ENCODE measurements at places on chromosomes 1 and 21.

- no peak for DNase-seq
Measured at GRCh38 chr1:14954210-14954609, 199.3 kb upstream of the TMEM51 start.

DNA sequence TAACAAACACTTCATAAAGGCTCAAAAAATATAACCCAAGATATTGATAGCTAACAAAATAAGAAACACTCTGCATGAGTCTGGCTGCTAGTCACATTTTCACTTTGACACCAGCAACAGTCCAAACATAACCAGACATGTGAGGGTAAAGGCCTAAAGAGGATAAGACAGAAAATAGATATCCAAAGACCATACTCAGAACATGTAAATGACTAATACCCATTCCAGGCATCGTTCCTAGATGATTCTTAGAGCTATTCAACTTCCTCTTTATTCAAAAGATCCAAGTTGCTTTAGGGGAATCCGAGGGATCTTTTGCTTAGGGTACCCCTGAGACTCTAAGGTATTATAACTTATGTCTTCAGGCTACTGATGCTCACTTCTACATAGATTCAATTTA is 5.1 kb downstream of the COL24A1 start:
- no peak for DNase-seq

DNA sequence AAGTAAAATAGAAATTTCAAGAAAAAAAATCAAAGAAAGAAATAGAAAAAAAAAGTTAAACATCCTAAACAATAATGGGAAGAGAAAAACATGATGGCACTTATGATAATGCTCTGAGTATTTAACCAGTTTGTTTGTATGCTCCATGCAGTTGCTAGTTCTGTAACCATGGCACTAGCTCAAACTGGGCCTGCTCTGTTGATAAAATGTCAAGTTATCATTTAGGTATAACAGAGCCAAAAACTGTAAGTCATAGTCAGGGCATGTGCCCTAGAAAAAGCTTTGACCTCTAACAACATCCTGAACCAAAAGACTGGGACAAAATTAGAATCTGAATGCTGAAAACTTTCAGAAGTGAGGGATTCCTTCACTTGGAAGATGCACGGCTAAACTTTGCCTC is 148.9 kb downstream of the KCNT2 start:
- no peak for DNase-seq

DNA sequence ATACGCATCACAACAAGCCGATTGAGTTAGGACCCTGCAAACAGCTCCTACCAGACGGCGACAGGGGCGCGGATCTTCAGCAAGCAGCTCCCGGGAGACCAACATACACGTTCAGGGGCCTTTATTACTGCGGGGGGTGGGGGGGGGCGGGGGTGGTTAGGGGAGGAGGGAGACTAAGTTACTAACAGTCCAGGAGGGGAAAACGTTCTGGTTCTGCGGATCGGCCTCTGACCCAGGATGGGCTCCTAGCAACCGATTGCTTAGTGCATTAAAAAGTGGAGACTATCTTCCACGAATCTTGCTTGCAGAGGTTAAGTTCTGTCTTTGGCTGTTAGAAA is 162.0 kb downstream of the RUNX1 start:
- no peak for DNase-seq

DNA sequence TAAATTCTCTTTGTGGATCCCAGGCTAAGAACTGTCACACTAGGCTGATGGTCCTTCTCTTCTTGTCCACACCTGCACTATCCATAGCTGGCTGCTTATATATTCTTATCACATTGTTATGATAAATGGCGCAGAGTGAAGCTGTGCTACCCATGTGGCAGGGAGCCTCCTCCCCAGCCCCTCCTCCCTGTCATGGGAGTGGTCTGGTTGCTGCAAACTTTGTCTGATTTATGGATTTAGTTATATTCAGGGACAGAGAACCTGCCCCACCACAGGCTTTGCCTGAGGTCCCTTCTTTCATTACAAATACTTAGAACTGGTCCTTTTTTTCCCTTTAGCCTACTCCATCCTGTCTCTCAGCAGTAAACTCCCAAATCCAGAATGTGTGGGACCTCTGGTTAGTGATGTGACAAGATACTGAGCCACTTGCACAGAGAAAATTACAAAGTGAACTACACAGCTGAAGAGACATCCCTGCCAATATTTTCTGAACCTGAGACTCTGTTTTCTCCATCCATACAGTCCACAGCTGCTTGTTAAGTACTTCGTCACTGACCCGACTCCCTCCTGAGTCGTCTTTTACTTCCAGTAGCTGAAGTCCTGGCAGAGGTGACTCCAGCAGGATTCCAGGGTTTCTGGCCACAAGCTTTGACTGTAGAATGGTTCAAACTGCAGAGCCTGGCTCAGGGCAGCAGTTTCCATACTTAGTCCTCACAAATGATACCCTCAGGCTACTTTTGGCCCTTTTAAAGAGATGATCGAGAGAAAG is 37.6 kb downstream of the PTGFRN start:
- no peak for DNase-seq

DNA sequence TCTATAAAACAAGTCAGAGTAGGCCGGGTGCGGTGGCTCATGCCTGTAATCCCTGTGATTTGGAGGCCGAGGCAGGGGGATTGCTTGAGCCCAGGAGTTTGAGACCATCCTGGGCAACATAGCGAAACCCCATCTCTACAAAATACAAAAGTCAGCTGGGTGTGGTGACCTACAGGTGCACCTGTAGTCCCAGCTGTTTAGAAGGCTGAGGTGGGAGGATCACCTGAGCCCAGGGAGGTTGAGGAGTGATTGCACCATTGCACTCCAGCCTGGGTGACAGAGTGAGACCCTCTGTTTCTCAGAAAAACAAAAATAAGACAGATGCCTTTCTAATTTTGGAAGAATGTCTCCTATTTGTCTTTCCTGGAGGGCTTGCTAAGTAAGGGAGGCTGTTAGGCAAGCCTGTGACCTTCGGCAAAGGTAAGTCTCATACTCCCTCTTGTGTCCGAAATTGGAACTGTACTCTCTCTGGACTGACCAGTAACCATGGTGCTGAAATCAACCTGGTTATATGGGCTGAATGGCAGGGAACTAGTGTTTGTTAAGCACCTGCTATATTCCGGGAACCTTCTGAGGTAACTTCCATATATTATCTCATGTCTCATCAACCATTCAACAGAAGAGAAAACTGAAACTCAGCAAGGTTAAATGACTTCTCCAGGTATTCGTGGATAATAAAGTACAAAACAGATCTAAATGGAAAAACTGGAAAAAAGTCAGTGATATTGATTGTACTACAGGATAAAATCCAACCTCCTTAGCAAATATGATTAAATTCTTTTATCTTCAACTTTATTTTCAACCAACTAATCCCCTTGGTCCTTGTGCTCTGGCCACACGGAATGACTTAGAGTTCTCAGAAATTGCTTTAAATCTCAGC is 11.8 kb upstream of the RAB3B start:
- DNase-seq, result peak; percentile 84

- DNase-seq, result no peak
Measured at GRCh38 chr1:177812144-177812543, 157.7 kb downstream of the SEC16B start.

- peak; percentile 91 for DNase-seq
Measured at GRCh38 chr1:178192686-178193085, 98.8 kb downstream of the RASAL2 start.

- no peak for DNase-seq
Measured at GRCh38 chr1:228097333-228098081, 5.6 kb downstream of the C1orf35 start.

DNA sequence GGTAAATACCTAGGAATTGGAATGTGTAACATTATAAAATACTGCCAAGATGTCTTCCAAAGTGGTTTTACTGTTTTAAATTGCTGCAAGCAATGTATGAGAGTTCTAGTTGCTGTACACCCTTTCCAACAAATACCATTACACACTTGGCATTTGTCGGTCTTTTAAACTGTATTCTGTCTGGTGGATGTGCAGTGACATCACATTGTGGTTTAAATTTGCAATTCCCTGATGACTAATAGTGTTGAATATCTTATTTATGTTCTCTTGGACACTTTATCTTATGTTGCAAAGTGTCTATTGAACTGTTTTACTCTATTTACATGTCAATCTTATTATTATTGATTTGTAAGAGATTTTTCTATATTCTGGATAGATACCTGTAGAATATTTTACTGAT is 561.2 kb upstream of the B3GALT2 start:
- DNase-seq, result no peak

DNA sequence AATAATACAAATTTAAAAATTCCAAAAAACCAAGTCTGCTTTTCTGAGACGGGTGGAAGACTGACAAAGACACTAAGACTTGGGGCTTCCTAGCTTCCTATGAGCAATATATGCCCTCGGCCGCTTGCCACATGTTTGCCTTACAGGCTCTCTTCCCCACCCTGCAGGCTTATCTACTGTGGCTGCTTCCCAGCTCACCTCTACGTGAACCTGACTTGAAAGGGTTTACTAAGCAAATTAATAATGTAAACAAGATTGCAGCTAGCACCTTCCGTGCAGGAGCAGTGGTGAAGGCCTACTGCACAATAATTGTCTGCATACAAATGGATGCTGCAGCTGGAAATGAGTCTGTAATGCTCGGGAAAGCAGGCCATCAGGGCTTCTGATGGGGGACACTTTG is 152.9 kb upstream of the DAB1 start:
- no peak for DNase-seq

- DNase-seq, result no peak
Measured at GRCh38 chr1:208534599-208534897, 290.4 kb upstream of the PLXNA2 start.

GRCh38 chr1:93938461-93939145 is 29.4 kb upstream of the GCLM start:
- no peak for DNase-seq

DNA sequence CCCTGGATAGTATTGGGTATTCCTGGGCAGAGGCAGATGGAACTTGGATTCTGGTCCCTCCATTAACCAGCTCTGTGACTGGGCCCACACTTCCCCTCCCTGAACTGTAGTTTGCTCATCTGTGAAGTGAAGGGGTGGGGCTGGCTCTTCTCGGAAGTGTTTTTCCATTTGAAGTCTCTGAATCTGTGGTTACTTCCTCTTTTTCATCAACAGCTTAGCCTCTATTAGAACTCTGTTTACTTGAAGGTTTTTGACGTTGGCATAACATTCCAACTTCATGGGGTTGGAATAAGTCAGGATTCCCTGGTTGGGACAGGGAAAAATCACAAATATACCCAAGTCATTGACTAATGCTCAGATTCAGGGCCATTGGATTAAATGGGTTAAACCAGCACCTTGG is 3.6 kb downstream of the KIAA0040 start:
- DNase-seq, result peak; percentile 87

- DNase-seq, result no peak
Measured at GRCh38 chr21:32119811-32120210, 159.0 kb downstream of the MIS18A start.

GRCh38 chr1:202998836-202999750 is 8.1 kb upstream of the TMEM183A start:
- peak; percentile 67 for DNase-seq

- DNase-seq, result no peak
Measured at GRCh38 chr1:37070126-37070525, 35.8 kb upstream of the GRIK3 start.

DNA sequence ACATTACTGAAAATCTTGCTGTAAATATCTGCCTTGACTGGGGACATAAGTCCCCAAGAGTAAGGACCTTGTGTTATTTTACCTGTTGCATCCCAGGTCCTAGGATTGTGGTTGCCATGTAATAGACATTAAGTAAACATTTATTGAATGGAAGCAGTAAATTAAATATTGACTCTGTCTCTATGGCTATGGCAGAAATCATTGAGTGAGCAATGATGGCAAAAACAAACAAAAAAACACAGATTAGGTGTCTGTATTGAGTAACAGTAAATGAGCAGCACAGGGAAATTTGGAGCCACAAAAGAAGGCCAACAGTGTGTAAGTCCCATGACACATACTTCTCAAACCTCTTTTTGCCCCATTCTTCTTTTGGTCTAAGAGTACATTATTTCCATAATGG is 240.4 kb downstream of the NFIA start:
- no peak for DNase-seq

GRCh38 chr1:164772635-164773034 is 213.7 kb downstream of the PBX1 start:
- DNase-seq, result no peak

GRCh38 chr1:18058206-18058921 is 49.2 kb upstream of the IGSF21 start:
- no peak for DNase-seq

DNA sequence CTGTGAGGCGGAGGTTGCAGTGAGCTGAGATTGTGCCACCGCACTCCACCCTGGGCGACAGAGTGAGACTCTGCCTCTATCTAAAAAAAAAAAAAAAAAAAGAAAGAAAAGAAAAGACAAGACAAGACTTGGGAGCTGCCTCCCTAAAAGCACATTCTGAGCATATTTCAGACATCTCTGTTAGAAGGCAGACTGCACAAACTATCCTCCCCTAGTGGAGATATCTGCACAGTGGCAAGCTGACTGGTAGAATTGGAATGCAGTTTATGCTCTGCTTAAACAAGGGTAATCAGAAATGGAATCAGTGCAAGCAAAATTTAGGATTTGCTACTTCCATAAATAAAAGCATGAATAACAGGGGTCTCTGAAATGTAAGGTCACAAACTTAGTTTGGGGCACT is 31.8 kb downstream of the GNG4 start:
- no peak for DNase-seq

GRCh38 chr1:13661539-13661938 is 38.4 kb upstream of the PRDM2 start:
- DNase-seq, result no peak

- DNase-seq, result no peak
Measured at GRCh38 chr1:27298632-27299384, 23.2 kb upstream of the TMEM222 start.

GRCh38 chr1:157400766-157401165 is 151.5 kb downstream of the FCRL5 start:
- no peak for DNase-seq

- DNase-seq, result no peak
Measured at GRCh38 chr21:26572076-26572701, 897 bp downstream of the CYYR1 start.

Data from inflammatory macrophage treated with lipopolysaccharide for 4 hours (primary cell).